ENCODE measurements at places on chromosomes 5 and 9. TPM values are rescaled to one million over a fixed set of nuclear protein-coding genes. Genes with fewer than 3 reads are reported as not detected.

TRPM6 gene
- polyA plus RNA-seq, result 0.16 TPM

SOX30 gene
- polyA plus RNA-seq, result not detected

LMX1B gene
- 0.07 TPM for polyA plus RNA-seq

KIF3A gene
- polyA plus RNA-seq, result 26.8 TPM

SOHLH1 gene
- not detected for polyA plus RNA-seq

DNA sequence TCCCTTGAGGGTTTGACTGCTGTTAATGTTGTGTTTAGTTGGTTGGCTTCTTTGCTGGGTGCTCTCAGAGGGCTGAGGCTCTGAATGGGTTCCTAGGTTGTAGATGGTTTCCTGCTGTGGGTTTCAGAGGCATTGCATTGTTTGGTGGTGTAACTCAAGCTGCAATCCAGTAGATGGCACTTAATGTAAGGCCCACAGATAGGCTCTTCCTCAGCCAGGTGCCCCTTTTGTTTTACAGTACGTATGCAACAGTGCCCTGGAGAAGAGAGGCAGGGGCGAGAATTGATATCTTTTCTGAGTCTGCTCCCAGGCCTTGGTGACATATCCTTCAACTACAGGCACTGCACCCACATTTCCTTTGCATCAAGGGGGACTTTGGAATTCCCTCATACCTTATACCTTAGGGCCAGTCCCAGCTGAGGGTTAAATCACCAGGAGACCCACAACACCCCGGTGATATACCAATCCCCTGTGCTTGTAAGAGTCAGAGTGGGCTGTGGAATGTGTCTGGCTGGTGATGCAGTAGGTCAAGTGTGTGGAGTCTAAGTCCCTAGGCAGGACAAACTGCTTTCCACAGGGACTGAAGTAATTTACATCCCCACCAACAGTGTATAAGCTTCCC lies 7.0 kb upstream of the UGT3A2 start:
- no peak for DNase-seq

- no peak for DNase-seq
Measured at GRCh38 chr5:160641405-160641804, 210.6 kb downstream of the ATP10B start.

GRCh38 chr5:177471610-177472356 lies 1.7 kb downstream of the DBN1 start:
- DNase-seq, result no peak

DNA sequence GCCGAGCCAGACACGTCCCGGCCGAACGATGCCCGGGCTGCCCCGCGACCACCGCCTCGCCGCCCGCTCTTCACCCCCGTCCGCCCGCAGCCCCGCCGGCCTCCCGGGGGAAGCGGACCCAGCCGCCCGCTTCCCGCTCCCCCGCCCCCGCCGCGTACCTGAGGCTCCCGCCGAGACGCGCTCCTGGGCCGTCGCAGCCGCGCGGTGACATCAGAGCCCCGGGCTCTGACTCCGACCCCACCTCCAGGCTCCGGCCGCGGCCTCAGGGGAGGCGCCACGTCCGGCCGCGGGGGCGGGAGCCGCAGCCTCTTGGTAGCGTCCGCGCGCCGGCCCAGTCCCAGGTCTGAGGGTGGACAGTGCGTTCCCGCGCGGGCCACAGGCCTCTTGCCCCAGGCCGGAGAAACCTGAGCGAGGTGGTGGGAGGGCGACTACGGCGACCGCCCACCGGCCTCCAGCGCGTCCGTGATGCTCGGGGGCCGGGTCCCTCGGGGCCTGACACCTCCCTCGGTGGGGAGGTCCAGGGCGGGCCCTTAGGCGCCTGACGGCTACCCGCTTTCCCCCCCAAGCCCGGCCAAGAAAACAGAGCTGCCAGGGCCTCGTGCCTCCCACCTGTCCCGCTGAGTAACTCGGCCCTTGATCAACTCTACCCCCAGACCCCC lies at the start of gene SHROOM1:
Gene SHROOM1, minus strand, starts transcription at position 212 of the 659 bp plus-strand sequence. CDS start 4,507 bp downstream, outside the sequence.
- DNase-seq, result no peak

DNA sequence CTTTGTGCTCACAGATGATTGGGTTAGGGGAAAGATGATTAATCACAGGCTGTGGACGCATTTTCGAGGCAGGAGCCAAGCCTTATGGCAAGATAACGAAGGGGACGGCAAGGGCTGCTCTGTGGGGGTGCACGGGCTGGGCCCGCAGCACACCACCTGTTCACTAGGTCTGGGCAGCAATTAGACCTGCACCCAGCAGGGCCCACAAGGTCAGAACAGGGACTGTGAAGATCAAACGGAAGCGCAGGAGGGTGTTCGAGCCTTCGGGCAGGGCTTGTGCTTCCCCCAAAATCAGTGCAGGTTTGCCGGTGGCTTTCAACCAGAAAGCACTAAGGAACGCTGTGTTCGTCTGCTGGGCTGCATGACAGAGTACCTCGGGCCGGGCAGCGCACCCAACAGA lies 73.7 kb downstream of the UBE2QL1 start:
- DNase-seq, result no peak

DNA sequence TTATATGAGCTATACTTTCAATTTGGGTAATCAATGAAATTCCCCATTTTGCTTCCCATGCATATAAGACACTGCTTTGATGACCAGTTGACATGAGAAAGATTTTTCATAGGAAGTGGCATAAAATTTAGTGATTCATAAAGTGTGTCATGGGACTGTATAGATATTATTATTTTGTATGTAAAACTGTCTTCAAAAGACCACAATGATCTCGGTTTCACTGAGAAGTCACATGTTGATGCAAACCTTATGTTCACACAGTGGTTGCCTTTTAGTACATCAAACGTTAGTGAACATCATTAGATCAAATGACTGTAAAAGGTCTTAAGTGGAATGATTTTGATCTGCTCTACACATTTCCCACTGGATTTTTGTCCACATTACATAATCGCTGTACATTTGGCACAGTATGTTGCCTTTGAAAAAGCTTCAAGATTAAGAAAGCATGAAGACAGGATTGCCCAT lies 349.2 kb upstream of the MEF2C start:
- no peak for DNase-seq

DNA sequence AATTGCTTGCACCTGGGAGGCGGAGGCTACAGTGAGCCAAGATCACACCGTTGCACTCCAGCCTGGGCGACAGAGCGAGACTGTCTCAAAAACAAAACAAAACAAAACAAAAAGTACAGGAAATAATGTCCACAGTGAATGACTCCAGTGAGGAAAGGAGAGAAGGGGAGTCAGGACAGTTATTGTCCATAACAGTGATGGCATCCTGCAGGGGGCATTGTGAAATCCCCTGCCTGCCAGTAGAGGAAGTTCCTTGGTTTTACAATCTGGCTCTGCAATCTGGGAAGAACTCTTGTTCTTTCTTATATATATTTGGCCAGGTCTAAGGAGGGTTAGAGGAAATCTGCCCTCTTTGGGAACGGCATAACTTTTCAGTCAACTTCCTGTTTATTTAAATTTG lies 8.2 kb downstream of the SH3GL2 start:
- DNase-seq, result no peak

- DNase-seq, result no peak
Measured at GRCh38 chr5:122924203-122924602, 78.8 kb downstream of the SNX24 start.

DNA sequence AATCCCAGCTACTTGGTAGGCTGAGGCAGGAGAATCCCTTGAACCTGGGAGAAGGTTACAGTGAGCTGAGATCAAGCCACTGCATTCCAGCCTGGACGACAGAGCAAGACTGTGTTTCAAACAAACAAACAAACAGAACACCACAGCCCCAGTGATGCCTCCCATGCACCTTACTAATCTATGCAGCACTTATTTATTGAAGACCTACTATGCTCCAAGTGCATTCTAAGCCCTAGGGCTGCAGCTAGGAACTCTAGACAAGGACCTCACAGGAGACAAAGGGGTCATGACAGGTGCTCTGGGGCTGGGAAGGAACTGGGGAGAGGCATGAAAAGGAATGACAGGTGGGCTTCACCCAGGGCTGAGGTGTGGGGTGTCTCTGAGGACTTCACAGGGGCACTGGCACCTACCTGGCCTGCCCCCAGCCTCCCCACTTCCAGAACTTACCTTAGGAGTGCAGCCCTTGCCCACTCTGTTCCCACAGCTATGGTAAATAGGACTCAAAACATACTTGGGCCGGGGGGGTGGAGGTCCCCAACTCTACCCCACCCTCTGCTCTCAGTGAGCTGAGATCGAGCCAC lies 69.4 kb downstream of the C9orf50 start:
- DNase-seq, result no peak

GRCh38 chr9:104386425-104387069 lies 117.5 kb upstream of the OR13F1 start:
- no peak for DNase-seq

DNA sequence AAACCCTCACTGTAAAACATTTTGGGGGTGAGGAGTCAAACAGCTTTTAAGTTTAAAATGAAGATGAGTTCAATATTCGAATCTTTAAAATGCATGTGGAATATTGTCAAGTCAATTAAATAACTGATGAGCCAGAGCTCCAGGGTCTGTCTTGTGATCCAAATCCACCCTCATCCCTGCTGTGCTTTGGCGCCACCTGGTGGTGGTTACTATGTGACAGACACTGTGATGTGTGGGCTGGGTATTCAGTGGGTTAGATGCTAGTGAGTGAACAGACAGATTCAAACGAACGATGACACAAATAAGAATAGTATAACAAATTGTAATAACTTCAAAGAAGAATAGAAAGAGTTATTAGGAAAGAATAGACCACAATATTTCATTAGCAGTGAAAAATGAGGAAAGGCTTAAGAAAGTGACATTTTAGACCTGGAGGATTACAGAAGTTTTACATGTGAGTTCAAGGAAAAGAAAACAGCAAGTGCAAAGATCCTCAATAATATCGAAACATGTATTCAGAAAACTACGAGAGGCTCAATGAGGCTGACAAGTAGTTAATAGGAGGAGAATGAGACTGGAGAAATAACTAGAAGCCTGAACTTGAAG lies 51.4 kb upstream of the CHSY3 start:
- DNase-seq, result peak; percentile 62

DNA sequence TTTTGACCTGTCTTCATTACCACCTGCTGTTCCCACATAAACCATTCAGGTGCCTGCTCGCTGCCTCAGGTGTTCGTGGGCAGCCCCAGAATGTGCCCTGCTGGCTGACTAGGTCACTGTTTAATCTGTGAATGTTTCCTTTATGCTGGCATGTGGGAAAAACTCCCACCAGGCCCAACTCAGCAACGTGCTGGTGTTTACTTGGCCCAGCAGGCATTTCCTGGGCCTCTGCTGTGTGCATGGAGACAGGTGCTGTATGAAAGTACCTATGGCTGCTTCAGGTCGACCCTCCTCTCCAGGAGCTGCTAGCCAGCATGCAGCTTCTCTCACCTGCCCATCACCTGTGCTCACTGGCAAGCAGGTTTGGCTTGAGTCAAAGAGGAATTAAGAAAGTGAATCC lies 65.8 kb downstream of the RAD23B start:
- DNase-seq, result no peak

DNA sequence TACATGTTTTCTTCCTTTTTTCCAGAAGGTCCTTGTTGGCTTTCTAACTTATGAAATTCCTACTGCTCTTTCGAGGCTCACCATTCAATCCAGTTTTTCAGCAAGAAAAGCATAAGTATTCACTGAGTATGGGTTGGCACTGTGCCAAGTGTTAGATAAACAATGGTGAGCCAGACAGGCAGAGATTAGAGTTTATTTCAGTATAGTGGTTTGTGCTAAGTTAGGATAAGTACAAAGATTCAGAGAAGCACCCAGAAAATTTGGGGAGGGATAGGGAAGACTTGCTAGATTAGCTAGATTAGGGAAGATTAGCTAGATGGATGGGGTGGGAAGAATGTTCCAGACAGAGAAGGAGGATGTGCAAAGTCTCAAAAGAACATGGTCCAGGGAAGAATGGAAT lies 122.9 kb downstream of the OXCT1 start:
- no peak for DNase-seq

DNA sequence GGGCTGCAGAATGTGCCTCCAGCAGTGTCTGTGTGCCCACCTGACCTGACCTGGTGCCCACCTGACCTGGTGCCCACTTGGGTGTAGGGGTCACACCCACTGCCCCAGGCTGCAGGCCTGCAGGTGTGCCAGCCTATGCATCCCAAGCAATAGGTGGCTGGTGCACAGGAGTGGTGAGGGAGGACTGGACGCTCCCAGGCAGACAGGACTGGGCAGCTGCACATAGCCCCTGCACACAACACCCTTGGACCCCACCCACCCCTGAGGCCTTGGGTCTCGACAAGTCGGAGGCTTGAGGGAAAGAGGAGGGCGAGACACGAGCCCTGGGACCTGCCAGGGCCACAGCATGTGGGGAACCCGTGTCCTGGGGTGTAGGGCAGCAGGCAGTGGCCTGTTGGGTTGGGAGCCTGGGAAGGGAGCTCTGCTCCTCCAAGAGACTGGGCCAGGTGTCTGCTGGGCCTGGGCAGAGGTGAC lies 10.8 kb upstream of the NRARP start:
- DNase-seq, result no peak

DNA sequence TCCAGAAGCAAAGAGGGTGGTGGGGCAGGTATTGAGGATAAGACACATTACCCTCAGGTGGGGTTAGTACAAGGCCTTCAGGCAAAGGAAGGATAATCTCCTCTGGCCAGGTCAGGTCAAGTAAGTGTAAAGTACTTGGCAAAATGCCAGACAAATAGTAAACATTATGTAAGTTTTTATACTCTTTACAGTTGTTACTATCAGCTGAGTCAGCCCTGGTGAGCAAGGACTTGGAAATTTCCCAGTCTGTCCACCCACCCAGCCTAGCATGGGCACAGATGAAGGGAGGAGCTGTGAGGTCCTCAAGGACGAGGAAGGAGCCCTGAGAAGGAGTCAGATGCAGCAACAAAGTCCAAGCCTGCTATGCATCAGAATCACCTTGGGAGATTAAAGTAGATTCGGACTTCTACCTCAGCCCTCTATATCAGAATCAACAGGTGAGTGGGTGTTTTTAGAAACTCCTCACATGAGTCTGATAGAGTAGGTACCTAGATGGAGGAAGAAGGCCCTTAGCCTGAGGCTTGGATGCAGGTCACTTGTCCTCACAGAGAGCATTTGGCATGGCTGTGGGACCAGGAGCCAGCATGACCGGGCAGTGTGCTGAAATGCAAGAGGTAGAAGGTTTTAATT lies 50.2 kb upstream of the BARX1 start:
- no peak for DNase-seq

DNA sequence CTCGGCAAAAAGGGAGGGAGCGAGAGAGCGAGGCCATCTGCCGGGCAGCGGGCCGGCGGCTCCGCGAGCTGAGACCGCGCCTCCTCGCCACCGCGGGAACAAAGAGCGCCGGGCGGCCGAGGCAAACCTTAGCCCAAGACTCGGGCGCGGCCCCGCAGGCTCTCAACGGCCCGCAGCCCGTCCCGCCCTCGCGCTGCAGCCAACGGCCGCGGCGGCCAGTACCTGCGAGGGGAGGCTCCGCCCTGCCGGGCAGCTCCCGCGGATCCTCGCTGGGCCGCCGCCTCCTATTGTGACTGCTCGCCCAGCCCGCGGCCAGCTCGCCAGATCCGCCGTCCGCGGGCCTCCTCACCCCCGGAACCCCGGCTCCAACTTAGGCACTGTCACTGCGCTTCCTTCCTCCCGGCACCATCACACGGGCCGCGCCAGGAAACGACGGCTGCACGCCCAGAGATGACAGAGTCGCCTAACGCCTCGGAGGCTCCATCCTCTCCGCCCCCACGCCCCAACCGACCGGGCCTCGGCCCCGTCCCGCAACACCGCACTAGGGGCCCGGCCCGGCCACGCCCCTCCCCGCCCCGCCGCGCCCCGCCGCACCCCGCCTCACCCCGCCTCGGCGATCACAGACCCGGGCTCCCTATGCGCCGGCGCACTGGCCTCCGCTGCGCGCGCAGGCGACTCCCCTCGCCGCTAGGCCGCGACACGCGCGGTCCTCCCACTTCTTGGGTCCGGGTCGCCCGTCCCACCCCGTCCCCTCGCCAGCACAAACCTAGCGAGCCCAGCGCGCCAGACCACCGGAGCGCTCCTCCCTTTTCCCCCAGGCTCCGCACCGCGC lies 479 bp upstream of the RNF38 start:
- DNase-seq, result peak; percentile 88

- no peak for DNase-seq
Measured at GRCh38 chr9:98342098-98342819, 86.8 kb upstream of the TBC1D2 start.

All from adrenal gland (tissue), 19 donors.